Retinal pigment epithelial cell (primary cell): ENCODE measurements at places on chromosomes 11 and 22.

- DNase-seq = no peak
Observed at GRCh38 chr11:67372993-67373647, at the start of gene CLCF1. TSS of gene CLCF1 (minus strand) at chr11:67373598. CDS start at chr11:67373539, 59 bp downstream.

DNA sequence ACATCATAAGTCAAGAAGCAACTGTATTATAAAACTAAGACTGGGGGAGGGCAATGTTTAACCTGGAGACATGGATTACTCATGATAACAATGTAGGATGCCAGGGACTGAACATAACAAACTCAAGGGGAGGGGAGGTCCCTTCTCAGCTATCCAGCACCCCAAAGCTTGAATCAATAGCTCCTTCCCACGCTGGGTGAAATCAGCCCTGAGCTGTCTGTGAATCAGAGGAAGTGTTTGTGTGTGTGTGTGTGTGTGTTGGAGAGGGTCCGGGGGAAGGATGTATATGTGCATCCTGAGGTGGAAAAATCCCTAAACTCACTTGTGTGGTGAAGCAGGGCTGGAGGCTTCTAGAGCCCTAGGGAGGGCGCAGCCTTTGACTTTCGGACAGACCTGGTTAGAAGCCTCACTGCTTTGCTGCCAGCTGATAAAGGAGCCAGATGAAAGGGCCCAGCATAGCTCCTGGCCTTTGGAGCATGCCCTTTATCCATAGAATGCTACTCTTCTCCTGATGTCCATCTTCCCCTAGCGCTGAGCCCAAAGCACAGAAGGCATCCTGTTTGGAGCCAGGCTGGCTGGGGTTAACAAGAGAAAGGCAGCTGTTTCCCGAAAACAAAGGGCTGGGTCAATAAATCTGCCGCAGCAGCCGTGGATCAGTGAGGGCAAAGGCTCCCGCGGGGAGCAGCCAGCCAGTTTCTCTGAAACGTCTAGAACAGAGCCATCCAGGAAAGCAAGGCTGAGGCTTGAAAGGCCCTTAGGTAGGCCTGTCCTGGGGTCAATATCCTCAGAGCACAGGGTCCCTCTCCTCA is 35.8 kb downstream of the TNKS1BP1 start:
- DNase-seq = no peak

- DNase-seq = no peak
Observed at GRCh38 chr11:16962146-16962545, 52.1 kb downstream of the PLEKHA7 start.

GRCh38 chr11:8720868-8721608 is 38.4 kb downstream of the RPL27A start:
- no peak for DNase-seq

GRCh38 chr11:81979448-81979847 is 754.2 kb downstream of the FAM181B start:
- no peak for DNase-seq

DNA sequence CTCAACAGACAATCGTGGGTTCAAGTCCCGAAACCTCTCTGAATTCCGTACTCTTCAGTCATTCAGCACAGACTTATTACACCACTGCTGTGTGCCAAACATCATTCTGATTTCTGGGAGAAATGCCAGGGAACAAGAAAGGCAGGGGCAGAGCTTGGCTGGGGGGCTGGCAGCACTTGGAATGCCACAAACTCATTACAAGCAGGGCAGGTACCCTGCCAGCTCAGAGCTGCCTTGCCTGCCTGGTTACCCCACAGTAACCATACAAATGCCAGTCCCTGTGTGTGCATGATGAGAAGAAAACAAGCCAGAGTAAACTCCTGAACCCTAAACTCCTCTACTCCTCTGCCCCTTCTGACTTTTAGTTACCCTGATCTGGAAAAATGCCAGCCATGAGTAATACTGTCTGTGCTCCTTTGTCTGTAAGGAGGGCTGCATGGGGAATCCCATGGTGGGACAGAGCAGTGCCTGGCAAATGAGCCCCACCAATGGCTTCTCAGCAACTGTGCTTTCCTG is 6.9 kb upstream of the RAD9A start:
- no peak for DNase-seq

DNA sequence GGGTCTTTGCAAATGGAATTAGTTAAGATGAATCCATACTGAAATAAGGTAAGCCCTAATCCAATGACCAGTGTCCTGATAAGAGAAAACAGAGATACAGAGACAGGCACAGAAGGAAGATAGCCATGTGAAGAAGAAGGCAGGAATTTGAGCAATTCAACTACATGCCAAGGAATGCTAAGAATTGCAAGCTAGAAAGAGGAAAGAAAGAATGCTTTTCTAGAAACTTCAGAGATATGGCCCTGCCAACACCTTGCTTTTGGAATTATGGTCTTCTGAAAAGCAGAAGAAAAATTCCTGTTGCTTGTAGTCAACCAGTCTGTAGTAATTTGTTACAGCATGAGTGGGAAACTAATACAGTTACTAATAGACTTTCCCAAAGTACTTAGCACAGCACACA is 111.3 kb downstream of the SLC17A6 start:
- no peak for DNase-seq

DNA sequence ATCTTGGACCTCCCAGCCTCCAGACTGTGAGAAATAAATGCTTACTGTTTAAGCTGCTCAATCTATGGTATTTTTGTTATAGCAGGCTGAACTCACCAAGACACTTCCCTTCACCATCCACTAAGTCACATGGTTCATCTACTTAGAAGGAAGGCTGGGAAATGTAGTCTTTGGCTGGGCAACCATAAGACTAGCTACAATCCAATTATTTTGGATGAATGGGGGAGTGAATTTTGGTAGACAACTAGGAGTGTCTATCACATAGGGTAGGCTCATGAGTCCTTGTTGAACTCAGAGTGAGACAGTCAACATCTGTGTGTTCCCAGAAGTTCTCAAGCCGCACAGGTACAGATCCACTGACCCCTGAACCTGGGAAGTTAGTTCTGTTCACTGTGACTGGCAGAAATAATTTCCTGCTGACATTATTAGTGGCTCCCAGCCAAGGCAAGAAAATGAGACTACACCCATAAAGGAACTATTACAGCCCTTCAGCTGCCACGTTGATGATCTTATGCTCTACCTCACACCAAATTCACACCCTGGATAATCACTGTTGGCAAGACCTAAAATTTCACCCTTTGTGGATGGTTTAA is 3.1 kb upstream of the SLC35C1 start:
- DNase-seq = no peak

GRCh38 chr11:32905028-32905667 is 12.5 kb downstream of the QSER1 start:
- peak; percentile 81 for DNase-seq

DNA sequence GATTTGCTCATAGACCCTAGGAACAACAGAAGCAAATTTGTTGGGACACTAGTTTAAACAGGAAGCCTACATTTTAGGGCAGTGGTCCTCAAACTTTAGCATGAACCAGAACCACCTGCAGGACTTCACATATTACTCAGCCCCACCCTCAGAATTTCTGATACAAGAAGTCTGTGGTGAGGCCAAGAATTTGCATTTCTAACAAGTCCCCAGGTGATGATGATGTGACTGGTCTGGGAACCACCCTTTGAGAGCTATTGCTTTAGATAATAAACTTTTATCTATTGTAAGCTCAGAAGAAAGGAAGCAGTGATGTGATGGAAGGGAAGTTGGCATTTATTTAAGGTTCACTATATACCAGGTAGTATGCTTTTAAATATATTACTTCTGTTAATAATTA is 194.0 kb downstream of the FAM181B start:
- no peak for DNase-seq

DNA sequence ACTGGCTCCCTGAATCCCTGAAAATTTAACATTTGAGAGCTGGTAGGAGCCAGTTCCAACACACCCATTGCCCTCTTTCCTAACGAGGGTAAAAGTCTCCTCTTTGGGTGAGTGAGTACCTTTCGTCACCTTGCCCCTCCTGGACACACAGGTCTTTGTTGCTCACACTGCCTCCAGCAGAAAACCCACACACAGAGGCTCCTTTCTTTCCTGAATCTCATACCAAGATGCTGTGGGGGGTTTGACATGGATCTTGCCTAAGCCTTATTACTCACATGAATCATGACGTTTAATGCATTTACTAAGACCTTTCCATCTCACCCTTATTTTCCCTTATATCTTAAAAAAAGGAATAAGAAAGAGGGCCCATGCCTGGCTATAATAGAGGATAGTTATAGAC is 53.0 kb downstream of the PARVA start:
- peak; percentile 87 for DNase-seq

GRCh38 chr22:45211848-45212247 is 28.8 kb downstream of the KIAA0930 start:
- no peak for DNase-seq

GRCh38 chr11:115499241-115499799 is 4.9 kb downstream of the CADM1 start:
- no peak for DNase-seq

- no peak for DNase-seq
Observed at GRCh38 chr11:118870396-118871343, 13.0 kb upstream of the CXCR5 start.

GRCh38 chr11:126748793-126749192 is 251.8 kb downstream of the KIRREL3 start:
- no peak for DNase-seq

GRCh38 chr22:33691057-33691630 is 229.1 kb downstream of the LARGE1 start:
- DNase-seq = no peak

GRCh38 chr11:65579291-65579690 is 3.4 kb downstream of the EHBP1L1 start:
- no peak for DNase-seq

DNA sequence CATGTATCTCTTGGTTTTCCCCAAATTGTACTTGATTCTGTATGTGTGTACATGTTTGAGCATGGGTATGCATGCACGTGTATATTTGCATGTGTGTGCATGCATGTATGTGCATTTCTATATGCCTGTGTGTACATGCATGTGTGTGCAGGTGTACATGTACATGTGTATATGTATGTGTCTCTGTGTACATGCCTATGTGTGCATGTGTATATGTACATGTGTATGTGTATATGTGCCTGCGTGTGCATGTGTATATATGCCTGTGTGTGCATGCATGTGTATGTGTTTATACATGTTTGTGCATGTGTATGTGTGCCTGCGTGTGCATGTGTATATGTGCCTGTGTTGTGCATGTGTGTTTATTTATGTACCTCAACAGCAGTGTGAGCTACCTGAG is 5.3 kb upstream of the NCF4 start:
- no peak for DNase-seq

- DNase-seq = no peak
Observed at GRCh38 chr11:43289368-43289767, 22.4 kb upstream of the API5 start.

DNA sequence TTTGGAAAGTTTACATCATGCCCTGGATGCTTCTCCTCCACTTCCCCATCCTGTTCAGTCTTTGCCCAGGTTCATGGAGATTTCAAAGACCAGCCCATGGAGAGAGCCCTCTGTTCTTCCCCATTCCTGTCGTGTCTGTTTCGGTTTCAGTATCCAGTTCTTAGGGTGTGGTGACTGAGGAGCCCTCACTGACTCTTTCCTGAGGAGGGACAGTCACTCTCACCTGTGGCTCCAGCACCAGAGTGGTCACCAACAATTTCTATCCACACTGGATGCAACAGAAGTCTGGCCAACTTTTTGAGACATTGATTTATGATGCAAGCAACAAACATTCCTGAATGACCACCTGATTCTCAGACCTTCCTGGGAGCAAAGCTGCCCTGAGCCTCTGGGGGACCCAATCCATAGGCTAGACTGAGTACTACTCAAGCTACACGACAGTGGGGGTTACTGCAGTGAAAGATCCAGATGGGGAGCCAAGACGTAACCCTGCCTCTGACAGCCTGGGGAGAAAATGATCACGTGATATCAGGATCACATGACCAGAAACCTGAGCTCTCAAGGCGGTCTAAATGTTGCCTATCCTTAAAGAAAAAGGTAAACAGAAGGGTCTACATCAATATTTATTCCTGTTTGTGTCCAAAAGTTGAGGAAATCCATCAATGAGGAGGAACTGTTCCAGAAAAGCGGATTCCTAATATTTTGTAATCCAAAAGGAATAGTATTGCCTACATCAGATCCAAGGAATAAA is 76.2 kb upstream of the VPREB1 start:
- DNase-seq = no peak

- no peak for DNase-seq
Observed at GRCh38 chr11:47924184-47924691, 56.1 kb upstream of the PTPRJ start.

GRCh38 chr22:27440304-27440865 is 361.2 kb downstream of the MN1 start:
- DNase-seq = no peak

DNA sequence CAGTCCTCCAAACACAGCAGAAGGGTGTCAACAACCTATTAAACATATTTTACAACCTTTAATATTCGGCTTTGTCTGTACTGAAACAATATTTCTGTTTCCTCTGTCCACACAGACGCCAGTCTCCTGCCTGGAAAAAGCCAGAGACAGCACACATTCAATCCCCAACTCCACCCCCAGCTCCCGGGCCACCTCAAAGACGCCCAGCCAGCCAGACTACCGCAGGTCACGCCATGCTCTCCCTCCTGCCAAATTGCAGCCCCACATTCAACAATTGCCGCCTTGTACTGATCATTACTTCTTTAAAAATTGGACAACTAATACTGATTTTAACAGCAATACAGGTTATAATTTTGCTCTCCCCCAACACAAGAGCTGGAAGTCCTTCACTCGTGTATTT is 1.2 kb downstream of the SERGEF start:
- DNase-seq = no peak
